ENCODE measurements at places on chromosomes 2 and 18.
A peak's percentile ranks its signal among the peaks of the same experiment; 100 is the strongest.

- no peaks in the 10 kb centered on the region for H3K27me3 ChIP-seq
- peaks cover 49% of the 10 kb centered on the region for H3K4me1 ChIP-seq
- H3K4me3 ChIP-seq: no peak overlapping the region
- H3K36me3 ChIP-seq: no peaks in the 10 kb centered on the region
Observed at GRCh38 chr2:227464361-227464760, 7.6 kb upstream of the AGFG1 start.

DNA sequence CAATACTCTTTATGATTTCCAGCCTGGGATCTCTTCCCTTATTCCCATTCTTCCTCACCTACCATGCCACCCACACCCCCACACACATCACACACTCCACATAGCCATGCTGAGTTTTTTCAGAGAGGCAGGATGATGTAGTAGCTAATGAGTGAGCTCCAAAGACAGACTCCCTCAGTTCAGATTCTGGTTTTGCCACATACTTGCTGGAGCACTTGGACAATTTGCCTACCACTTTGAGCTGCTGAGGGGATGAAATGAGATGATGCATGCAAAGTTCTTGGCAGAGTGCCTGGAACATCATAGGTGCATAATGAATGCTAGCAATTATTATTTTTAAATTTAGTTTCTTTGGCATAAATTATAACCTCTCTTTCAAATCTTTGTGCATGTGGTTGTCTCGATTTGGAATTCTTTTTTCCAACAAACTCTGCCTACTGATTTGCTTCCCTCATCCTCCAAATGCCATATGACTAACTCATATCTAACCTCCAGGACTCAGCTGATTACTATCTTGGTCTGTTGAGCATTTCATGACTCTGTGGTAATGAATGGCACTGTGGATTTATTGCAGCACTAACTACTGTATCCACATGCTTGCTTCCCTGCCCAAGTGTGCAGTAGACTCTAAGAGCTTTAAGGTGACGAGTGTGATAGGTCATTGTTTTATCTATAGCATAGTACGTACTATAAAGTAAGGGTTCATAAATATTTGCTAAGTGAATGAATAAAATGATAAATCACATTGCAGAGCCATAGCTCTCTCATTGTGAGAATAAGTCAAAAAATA, 99.1 kb downstream of the TACR1 start:
- no peaks in the 10 kb centered on the region for H3K4me1 ChIP-seq
- no peak overlapping the region for H3K4me3 ChIP-seq
- no peaks in the 10 kb centered on the region for H3K36me3 ChIP-seq
- DNase-seq: no peak
- H3K27ac ChIP-seq: no peak overlapping the region
- no peaks in the 10 kb centered on the region for H3K27me3 ChIP-seq

DNA sequence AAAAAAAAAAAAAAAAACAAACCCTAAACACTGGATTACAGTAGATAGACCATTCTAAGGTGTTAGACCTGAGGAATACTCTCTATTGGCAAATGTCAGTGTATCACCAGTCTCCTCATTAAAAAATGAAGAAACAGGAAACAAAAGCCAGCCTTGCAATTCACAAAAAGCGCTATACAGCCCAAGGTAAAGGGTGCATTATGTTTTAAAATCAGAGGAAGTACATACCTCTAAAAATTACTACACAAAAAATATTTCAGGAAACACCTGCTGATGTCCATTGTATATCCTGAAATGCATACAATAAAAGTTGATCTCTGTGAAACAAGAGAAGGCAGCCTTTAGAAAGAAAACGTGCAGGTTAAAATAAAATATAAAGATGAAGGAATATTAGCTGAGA, 54.9 kb upstream of the TSPYL6 start:
- H3K36me3 ChIP-seq: no peaks in the 10 kb centered on the region
- H3K27ac ChIP-seq: no peak overlapping the region
- H3K4me1 ChIP-seq: no peaks in the 10 kb centered on the region
- no peak overlapping the region for H3K4me3 ChIP-seq
- DNase-seq: no peak
- no peaks in the 10 kb centered on the region for H3K27me3 ChIP-seq

DNA sequence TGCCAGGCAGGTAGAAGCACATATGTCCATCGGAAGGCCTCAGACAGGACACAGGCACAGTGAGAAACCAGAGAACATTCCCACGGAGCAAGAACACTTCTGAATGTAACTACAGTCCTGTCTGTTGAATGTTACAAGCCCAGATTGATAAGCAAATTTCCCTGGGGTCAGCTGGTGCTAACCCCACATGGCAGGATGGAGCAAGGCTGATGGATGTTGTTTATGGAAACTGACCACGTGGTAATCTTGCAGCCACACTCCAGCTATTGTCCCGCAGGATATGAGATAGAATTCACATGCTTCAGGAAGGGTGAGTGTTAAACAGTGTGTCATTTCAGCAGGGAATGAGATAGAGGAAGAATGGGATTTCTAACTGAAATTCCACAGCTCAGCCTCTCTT, 138.8 kb upstream of the COPS8 start:
- no peak overlapping the region for H3K27ac ChIP-seq
- no peaks in the 10 kb centered on the region for H3K27me3 ChIP-seq
- DNase-seq: no peak

DNA sequence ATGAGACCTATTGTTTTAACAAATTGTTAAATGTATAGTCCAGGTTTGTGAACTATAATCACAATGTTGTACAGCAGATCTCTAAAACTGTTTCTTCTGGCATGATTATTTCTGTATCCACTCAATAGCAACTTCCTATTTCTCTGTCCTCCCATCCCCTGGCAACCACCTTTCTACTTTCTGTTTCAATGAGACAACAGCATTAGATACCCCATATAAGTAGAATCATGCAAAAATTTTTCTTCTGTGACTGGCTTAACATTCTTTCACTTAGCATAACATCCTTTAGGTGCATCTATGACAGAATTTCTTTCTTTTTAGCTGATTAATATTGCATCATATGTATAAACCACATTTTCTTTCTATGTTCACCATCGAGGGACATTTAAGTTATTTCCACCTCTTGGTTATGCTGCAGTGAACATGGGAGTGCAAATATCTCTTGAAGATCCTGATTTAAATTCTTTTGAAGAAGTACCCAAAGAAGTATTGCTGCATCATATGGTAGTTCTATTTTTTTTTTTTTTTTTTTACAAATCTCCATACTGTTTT, 713.5 kb downstream of the LRP1B start:
- H3K4me3 ChIP-seq: no peak overlapping the region
- no peak overlapping the region for H3K27ac ChIP-seq
- no peaks in the 10 kb centered on the region for H3K4me1 ChIP-seq
- DNase-seq: peak; percentile 4
- H3K27me3 ChIP-seq: no peaks in the 10 kb centered on the region

DNA sequence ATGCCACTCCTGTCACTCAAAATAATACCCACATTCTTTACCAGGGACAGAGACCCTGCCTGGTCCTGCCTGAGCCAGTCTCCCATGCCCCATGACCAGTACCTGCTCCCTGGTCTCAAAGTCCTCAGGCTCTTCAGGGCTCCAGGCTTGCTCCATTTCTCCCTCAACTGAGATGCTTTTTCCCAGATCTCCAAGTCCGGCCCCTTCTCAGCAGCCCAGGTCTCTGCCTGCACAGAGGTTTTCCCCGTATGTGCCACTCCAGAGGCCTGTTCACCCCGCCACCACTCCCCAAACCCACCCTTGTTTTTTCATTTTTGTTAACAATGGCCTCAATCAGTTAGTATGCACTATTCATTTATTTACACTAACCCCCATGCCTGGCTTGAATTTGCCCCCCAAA, 499.5 kb upstream of the MYT1L start:
- no peaks in the 10 kb centered on the region for H3K36me3 ChIP-seq
- no peaks in the 10 kb centered on the region for H3K27me3 ChIP-seq
- no peak overlapping the region for H3K4me3 ChIP-seq
- H3K4me1 ChIP-seq: no peaks in the 10 kb centered on the region

DNA sequence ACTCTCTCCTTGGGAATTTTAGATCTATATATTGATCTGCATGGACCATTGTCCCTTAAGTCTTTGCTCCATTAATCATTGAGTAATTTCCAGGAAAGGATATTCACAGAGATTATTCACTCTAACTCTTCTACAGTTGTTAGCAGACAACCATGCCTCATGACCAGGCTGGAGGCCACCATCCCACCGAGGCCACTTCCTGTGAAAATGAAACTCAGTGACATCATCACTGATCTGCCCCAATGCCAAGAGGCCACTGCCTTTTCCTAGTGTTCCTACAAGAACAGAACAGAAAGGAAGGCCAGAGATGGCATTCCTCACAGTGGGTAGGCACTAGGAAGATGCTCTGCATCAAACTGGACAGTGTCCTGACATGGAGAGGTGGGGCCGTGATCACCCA, 161.3 kb downstream of the DTNA start:
- H3K27ac ChIP-seq: no peak overlapping the region
- H3K36me3 ChIP-seq: no peaks in the 10 kb centered on the region
- DNase-seq: no peak
- no peak overlapping the region for H3K4me3 ChIP-seq

DNA sequence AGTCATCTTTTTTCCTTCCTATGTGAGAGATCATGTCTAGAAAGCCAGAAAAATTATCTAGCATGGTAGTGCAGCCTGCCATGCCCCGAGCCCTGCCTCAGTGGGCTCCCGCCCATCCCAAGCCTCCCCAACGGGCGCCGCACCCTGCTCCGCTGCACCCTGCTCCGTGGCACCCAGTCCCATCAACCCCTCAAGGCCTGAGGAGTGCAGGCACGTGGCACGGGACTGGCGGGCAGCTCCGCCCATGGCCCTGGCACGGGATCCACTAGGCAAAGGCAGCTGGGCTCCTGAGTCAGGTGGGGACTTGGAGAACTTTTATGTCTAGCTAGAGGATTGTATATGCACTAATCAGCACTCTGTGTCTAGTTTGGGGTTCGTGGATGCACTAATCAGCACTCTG, 83.4 kb upstream of the COL3A1 start:
- no peak for DNase-seq
- no peaks in the 10 kb centered on the region for H3K36me3 ChIP-seq
- no peaks in the 10 kb centered on the region for H3K4me1 ChIP-seq
- H3K4me3 ChIP-seq: no peak overlapping the region

GRCh38 chr18:70181015-70181414, 24.5 kb downstream of the RTTN start:
- H3K27me3 ChIP-seq: no peaks in the 10 kb centered on the region
- no peak overlapping the region for H3K4me3 ChIP-seq
- DNase-seq: no peak
- H3K4me1 ChIP-seq: no peaks in the 10 kb centered on the region
- H3K27ac ChIP-seq: no peak overlapping the region

GRCh38 chr2:164302786-164303185, 318.5 kb downstream of the GRB14 start:
- no peaks in the 10 kb centered on the region for H3K27me3 ChIP-seq
- H3K4me3 ChIP-seq: no peak overlapping the region
- no peaks in the 10 kb centered on the region for H3K36me3 ChIP-seq
- no peak for DNase-seq
- no peak overlapping the region for H3K27ac ChIP-seq

- no peaks in the 10 kb centered on the region for H3K27me3 ChIP-seq
- H3K4me1 ChIP-seq: no peaks in the 10 kb centered on the region
- no peak overlapping the region for H3K27ac ChIP-seq
- no peak for DNase-seq
Observed at GRCh38 chr18:40976050-40976449, 979.0 kb upstream of the PIK3C3 start.

- no peak overlapping the region for H3K27ac ChIP-seq
- no peak overlapping the region for H3K4me3 ChIP-seq
- no peaks in the 10 kb centered on the region for H3K36me3 ChIP-seq
- H3K4me1 ChIP-seq: peaks cover 18% of the 10 kb centered on the region
- H3K27me3 ChIP-seq: no peaks in the 10 kb centered on the region
- no peak for DNase-seq
Observed at GRCh38 chr2:241620419-241620769, 16.6 kb downstream of the THAP4 start.

DNA sequence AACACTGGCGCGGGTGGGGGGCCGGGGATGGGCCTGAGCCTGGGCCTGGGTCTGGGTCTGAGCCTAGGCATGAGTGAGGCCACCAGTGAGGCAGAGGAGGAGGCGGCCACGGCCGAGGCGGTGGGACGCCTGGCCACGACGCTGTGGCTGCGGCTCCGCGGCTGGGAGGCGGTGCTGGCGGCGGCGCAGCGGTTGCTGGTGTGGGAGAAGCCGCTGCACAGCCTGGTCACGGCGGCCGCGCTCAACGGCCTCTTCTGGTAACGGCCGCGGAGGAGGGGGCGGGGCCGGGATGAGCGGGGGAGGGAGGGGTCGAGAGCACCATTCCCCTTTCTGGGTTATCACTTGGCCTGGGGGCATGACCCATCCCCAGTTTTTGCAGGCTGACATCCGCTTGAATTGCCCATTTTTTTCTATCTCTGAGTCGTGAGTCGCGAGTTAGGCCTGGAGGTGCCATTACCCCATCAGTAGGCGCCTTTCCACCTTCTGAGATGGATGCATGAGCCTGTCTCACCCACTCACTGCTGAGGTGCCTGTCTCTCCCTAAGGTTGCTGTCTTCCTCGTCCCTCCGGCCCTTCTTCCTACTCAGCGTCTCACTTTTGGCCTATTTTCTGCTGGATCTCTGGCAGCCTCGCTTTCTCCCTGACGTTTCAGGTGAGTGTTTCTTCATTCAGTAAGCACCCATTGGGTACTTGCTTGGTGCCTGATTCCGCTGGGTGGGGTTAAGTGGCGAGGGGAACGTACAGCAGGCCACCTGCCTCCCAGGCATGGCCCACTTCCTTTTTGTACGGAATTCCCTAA, 501 bp downstream of the RETREG2 start:
- peaks cover 58% of the 10 kb centered on the region for H3K36me3 ChIP-seq
- no peaks in the 10 kb centered on the region for H3K27me3 ChIP-seq
- H3K27ac ChIP-seq: no peak overlapping the region
- H3K4me1 ChIP-seq: peaks cover 17% of the 10 kb centered on the region

DNA sequence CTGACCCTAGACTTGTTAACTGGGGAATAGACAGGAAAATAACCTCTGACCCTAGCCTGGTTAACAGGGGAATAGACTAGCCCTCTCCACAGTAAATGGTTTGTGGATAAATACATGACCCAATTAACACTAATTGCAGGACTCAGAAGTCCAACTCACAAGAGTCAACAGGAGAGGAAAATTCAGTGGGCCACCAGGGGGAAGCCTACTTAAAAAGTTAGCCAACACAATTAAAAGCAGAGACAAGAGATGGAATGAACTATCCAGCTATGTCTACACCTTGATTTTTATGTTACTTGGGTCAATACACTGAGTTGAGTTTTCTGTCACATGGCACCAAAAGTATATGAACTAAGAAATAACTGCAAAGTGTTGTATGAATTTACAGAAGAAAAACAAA, 158.8 kb upstream of the SLC39A10 start:
- H3K27me3 ChIP-seq: no peaks in the 10 kb centered on the region
- H3K36me3 ChIP-seq: no peaks in the 10 kb centered on the region
- H3K4me1 ChIP-seq: peaks cover 16% of the 10 kb centered on the region
- DNase-seq: peak; percentile 75
- H3K4me3 ChIP-seq: no peak overlapping the region
- no peak overlapping the region for H3K27ac ChIP-seq

DNA sequence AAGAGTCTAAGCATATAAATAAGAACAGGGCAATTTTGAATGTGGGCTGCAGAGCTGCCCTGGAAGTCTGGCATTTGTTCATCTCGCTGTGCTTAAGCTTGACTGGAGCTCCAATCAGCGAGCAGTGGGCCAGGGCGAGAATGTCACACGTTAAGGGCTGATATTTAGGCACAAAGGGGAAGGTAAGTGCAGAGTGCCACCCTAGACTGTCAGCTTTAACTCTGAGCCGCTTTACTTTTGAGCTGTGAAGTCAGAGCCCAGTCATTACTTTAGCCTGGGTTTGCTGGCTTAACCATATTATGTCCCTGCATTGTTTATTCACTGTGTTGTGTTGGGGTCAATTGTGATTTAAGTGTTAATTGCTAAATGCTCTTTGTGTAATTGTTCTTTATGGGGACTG, 236.1 kb upstream of the SIX3 start:
- no peak for DNase-seq
- H3K27ac ChIP-seq: no peak overlapping the region
- H3K36me3 ChIP-seq: no peaks in the 10 kb centered on the region
- no peaks in the 10 kb centered on the region for H3K27me3 ChIP-seq
- peaks cover 23% of the 10 kb centered on the region for H3K4me1 ChIP-seq
- no peak overlapping the region for H3K4me3 ChIP-seq
